Breast epithelium (tissue), 4 donors: ENCODE measurements at places on chromosomes 7 and 10. TPM values are rescaled to one million over a fixed set of nuclear protein-coding genes. Genes with fewer than 3 reads are reported as not detected.
A peak's percentile ranks its signal among the peaks of the same experiment; 100 is the strongest.

DNA sequence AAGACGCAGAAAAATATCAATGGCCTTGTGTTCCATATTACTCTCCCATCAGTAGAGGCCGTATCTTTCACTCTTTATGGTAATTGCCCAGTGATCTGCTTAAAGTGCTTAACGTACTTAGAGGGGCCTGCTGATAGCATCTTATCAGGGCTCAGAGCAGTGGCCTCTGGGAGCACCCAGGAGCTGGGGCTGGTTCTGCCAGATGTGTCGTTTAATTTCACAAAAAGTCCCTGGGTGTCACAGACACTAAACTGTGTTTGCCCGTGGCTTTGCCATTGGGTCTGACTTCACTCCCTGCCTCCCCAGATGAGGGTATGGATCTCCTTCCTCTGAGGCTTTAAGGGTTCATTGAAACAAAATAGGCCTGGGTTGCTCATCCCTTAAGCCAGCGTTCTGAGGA is 435.3 kb downstream of the GATA3 start:
- no peaks in the 10 kb centered on the region for H3K27me3 ChIP-seq
- DNase-seq = no peak
- no peak overlapping the region for H3K4me3 ChIP-seq

DNA sequence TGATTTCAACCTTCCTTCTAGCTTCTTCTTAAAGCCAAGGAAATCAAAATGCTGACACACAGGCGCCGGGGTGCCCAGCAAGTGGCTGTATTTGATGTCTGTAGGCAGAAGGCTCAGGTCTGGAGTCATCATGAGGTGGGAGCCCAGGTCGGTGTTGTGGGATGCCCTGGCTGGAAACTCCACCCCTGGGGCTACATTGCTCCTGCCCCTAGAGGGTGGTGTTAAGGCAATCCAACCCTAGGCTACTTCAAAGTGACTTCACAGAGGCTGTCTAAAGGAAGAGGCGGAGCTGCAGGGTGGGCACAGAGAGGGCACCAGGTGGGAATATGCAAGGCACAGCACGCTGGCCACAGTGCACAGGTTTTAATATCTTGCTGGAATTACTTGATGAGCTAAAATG is 200.9 kb downstream of the ADAM12 start:
- H3K4me3 ChIP-seq = no peak overlapping the region
- no peaks in the 10 kb centered on the region for H3K36me3 ChIP-seq
- H3K4me1 ChIP-seq = no peaks in the 10 kb centered on the region

DNA sequence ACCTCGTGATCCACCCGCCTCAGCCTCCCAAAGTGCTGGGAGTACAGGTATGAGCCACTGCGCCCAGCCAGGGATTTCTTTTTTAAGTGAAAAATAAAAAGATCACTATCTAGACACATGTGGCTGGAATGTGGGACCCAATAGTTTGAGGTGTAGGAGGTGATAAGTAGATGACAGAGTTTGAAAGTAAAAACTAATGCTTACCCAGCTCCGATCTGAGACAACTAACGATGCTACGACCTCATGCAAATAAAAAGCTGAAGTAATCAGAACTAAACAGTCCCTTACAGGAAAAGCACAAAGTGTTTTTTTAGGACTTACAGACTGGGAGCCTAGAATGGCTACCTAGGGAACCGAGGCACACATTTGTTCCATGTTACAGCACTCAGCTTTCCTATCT is 23.0 kb downstream of the PCGF6 start:
- DNase-seq = no peak
- H3K27me3 ChIP-seq = no peaks in the 10 kb centered on the region
- no peaks in the 10 kb centered on the region for H3K36me3 ChIP-seq
- H3K4me3 ChIP-seq = no peak overlapping the region
- no peaks in the 10 kb centered on the region for H3K4me1 ChIP-seq
- H3K27ac ChIP-seq = no peak overlapping the region

DNA sequence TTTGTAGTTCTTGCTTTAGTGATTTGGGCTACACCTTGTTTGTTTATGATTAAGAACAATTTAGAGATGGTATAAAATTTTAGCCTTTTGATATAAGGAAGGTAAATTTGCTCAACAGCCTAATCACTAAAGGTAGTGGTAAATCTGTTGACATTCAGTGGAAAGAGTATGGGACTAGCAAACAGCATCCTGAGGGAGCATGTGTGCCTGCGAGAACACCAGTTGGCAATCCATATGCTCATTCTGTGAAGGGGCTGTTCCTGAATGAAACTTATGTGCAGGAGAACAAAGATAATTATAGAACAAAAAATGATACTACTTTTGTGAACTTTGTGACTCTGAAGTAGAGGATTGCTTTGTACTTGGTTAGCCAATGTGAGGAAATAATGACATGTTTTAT is 44.0 kb downstream of the CAPZA2 start:
- no peak for DNase-seq
- no peak overlapping the region for H3K27ac ChIP-seq
- no peaks in the 10 kb centered on the region for H3K36me3 ChIP-seq
- no peak overlapping the region for H3K4me3 ChIP-seq
- H3K4me1 ChIP-seq = no peaks in the 10 kb centered on the region

GRCh38 chr10:73168465-73168803 is 515 bp downstream of the FAM149B1 start:
- no peaks in the 10 kb centered on the region for H3K4me1 ChIP-seq
- H3K36me3 ChIP-seq = no peaks in the 10 kb centered on the region
- H3K27ac ChIP-seq = peak overlapping the region; percentile 98
- DNase-seq = no peak
- no peaks in the 10 kb centered on the region for H3K27me3 ChIP-seq

GRCh38 chr10:78467496-78468106 is 433.9 kb downstream of the RPS24 start:
- no peaks in the 10 kb centered on the region for H3K27me3 ChIP-seq
- no peak overlapping the region for H3K4me3 ChIP-seq

DNA sequence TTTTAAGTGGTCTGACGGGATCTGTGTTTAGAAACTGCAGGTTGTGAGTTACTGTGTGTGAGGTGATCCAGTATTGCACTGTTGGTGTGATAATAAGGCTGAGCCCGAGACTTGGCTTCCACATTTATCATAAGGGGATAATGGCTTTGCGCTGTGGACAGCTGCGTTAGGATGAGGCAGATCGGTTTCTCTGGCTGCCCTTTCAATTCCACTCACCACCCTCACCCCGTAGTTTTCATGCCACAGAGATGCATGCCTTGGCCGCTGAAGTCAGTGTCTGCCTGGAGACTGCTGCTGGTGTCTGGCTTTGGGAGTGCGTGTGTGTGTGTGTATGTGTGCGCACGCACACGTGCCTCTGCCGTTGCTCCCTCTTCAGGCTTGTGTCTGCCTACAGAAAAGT is 273.0 kb downstream of the CCDC3 start:
- no peak for DNase-seq
- H3K27ac ChIP-seq = no peak overlapping the region

Gene UNC5B
- total RNA-seq = 4.9 TPM

- H3K27me3 ChIP-seq = no peaks in the 10 kb centered on the region
- no peak overlapping the region for H3K4me3 ChIP-seq
- H3K27ac ChIP-seq = no peak overlapping the region
- no peaks in the 10 kb centered on the region for H3K36me3 ChIP-seq
These were observed 26.7 kb upstream of the ZNF800 start for GRCh38 chr7:127419196-127419595.

Gene FAM25A
- not detected for total RNA-seq

GRCh38 chr7:131250331-131250730 is 77.3 kb upstream of the MKLN1 start:
- H3K27me3 ChIP-seq = no peaks in the 10 kb centered on the region
- H3K27ac ChIP-seq = no peak overlapping the region
- no peaks in the 10 kb centered on the region for H3K4me1 ChIP-seq

- no peak for DNase-seq
- H3K4me1 ChIP-seq = no peaks in the 10 kb centered on the region
- H3K27me3 ChIP-seq = no peaks in the 10 kb centered on the region
- H3K36me3 ChIP-seq = no peaks in the 10 kb centered on the region
- no peak overlapping the region for H3K27ac ChIP-seq
- no peak overlapping the region for H3K4me3 ChIP-seq
These were observed 56.7 kb upstream of the ELN start for GRCh38 chr7:73971322-73971703.

GRCh38 chr10:12180221-12180974 is 15.3 kb downstream of the NUDT5 start:
- H3K4me1 ChIP-seq = no peaks in the 10 kb centered on the region
- no peaks in the 10 kb centered on the region for H3K27me3 ChIP-seq
- H3K4me3 ChIP-seq = no peak overlapping the region
- no peak for DNase-seq

- no peaks in the 10 kb centered on the region for H3K36me3 ChIP-seq
- no peak overlapping the region for H3K27ac ChIP-seq
- H3K4me3 ChIP-seq = no peak overlapping the region
- DNase-seq = no peak
- H3K4me1 ChIP-seq = no peaks in the 10 kb centered on the region
These were observed 11.7 kb downstream of the MAT1A start for GRCh38 chr10:80277567-80278250.

GRCh38 chr7:13036256-13036780 is 348.9 kb downstream of the ARL4A start:
- no peak overlapping the region for H3K4me3 ChIP-seq
- no peaks in the 10 kb centered on the region for H3K4me1 ChIP-seq
- no peaks in the 10 kb centered on the region for H3K27me3 ChIP-seq

DNA sequence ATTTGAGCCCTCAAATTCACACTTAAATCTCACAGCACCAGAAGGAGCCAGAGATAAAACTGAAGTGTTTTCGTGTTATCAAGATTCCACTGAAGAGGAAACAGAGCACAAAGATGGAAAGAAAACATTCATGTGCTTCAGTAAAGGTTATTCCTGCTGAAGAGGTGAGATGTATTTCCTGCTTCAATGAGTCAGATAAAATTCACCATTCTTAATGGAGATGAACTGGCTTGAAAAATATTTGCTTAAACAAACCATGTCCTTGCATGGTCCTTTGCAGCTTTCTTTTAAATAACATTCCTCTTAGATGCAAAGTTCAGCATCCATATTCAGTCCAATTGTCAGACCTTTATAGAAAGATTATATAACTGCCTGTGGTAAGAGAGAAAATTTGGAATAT is 294.2 kb downstream of the IPMK start:
- DNase-seq = no peak
- no peaks in the 10 kb centered on the region for H3K27me3 ChIP-seq
- no peak overlapping the region for H3K4me3 ChIP-seq
- H3K27ac ChIP-seq = no peak overlapping the region

GRCh38 chr7:68707159-68707558 is 891.1 kb upstream of the AUTS2 start:
- H3K27me3 ChIP-seq = no peaks in the 10 kb centered on the region
- no peaks in the 10 kb centered on the region for H3K4me1 ChIP-seq
- H3K27ac ChIP-seq = no peak overlapping the region
- no peaks in the 10 kb centered on the region for H3K36me3 ChIP-seq

DNA sequence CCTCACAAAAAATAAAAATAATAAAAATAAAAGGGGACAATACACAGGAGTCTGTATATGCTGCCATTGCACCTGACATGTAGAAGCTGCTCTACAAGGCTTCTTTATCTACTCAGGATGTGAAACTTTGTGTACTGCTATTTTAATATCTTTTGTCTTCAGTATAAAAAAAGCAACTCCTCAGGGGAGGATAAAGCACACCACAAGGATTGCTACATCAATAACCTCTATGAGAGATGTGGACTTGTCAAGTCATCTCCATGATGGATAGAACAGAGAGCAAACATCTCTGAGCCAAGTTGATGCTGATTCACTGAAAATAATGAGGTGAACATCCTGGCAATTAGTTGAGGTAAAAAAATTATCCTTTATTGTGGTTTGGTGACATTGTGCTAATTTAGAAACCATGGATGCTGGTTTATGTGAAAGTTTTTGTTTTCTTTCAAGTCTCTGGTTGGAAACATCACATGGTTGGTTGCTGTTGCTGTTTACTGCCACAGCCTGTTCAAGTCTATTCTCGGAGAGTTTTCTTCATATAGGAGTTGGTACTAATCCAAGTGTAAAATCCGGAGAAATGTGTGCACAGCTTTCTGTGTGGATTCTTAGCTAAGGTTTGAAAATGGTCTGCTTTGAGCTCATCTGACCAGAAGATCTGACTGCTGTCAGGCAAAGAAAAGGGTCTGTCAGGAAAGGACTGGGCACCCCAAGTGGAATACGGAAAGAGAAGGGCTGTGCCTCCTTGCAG is 1.5 kb upstream of the HECW1 start:
- peaks cover 5% of the 10 kb centered on the region for H3K27me3 ChIP-seq
- H3K27ac ChIP-seq = no peak overlapping the region
- H3K4me1 ChIP-seq = no peaks in the 10 kb centered on the region
- no peak for DNase-seq

Gene C7orf57
- not detected for total RNA-seq

DNA sequence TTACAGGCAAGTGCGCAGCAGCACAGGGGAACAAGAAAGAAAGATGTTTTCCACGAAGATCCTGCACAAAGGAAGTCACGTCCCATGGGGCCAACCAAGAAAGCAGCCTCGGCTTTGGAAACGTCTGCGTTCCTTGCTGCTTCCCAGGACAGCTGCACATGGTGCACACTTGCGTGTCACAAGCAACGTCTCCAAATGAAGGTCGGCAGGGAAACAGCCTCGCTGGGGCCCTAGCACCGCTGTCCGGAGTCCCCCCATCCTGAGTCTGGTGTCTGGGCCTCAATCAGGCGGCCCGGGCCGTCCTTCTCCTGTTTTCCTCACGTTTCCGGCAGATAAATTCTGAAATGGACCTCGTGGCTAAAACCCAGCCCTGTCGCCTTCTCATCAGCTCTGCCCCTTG is 206.2 kb downstream of the DIP2C start:
- no peaks in the 10 kb centered on the region for H3K4me1 ChIP-seq
- DNase-seq = no peak
- H3K27ac ChIP-seq = no peak overlapping the region
- H3K36me3 ChIP-seq = no peaks in the 10 kb centered on the region
- H3K27me3 ChIP-seq = no peaks in the 10 kb centered on the region
- H3K4me3 ChIP-seq = no peak overlapping the region

- no peaks in the 10 kb centered on the region for H3K27me3 ChIP-seq
- H3K4me3 ChIP-seq = no peak overlapping the region
- H3K4me1 ChIP-seq = no peaks in the 10 kb centered on the region
- H3K27ac ChIP-seq = no peak overlapping the region
- H3K36me3 ChIP-seq = no peaks in the 10 kb centered on the region
These were observed 49.8 kb downstream of the KLF6 start for GRCh38 chr10:3735175-3735574.

DNA sequence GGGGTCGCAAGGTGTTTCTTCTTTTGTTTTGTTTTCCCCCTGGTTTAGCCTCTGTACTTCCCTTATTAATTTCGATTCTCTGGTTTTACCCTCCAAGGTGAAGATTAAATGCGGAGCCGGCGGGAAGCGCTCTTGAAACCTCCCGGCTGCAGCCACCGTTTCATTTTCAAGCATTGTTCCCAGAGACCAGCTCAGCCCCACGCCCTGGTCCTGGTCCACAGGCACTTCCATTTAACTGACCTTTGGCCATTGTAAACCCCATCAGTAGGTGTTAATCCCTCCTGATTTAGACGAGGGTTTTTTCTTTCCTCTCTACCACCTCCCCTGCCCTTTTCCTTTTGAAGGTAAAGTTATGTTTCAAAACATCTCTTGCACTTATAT is 39.2 kb upstream of the ENO4 start:
- no peaks in the 10 kb centered on the region for H3K36me3 ChIP-seq
- peak overlapping the region; percentile 19 for H3K4me3 ChIP-seq
- no peak overlapping the region for H3K27ac ChIP-seq
- no peaks in the 10 kb centered on the region for H3K4me1 ChIP-seq

Gene CALU
- 79.3 TPM for total RNA-seq

- no peak overlapping the region for H3K4me3 ChIP-seq
- no peak for DNase-seq
- no peaks in the 10 kb centered on the region for H3K27me3 ChIP-seq
- H3K36me3 ChIP-seq = no peaks in the 10 kb centered on the region
- H3K27ac ChIP-seq = no peak overlapping the region
These were observed 28.2 kb upstream of the SEMA3D start for GRCh38 chr7:85215098-85215497.
